ENCODE measurements at places on chromosomes 7 and 10.

- H3K27me3 ChIP-seq: no peaks in the 10 kb centered on the region
- H3K4me3 ChIP-seq: no peak overlapping the region
- no peaks in the 10 kb centered on the region for H3K36me3 ChIP-seq
- no peak overlapping the region for H3K27ac ChIP-seq
- H3K4me1 ChIP-seq: no peaks in the 10 kb centered on the region
Measured at GRCh38 chr10:51445588-51445987, 253.8 kb downstream of the CSTF2T start.

GRCh38 chr7:80775482-80775881 lies 137.0 kb downstream of the CD36 start:
- no peak overlapping the region for H3K4me3 ChIP-seq
- DNase-seq: no peak
- H3K27me3 ChIP-seq: no peaks in the 10 kb centered on the region
- H3K36me3 ChIP-seq: no peaks in the 10 kb centered on the region

GRCh38 chr7:129796186-129796775 lies 156.5 kb downstream of the UBE2H start:
- H3K27ac ChIP-seq: no peak overlapping the region
- no peak overlapping the region for H3K4me3 ChIP-seq
- H3K27me3 ChIP-seq: peaks cover 22% of the 10 kb centered on the region
- DNase-seq: no peak
- H3K36me3 ChIP-seq: no peaks in the 10 kb centered on the region

GRCh38 chr10:32377458-32378259 lies 30.7 kb upstream of the EPC1 start:
- peak overlapping the region; percentile 75 for H3K4me3 ChIP-seq
- H3K27me3 ChIP-seq: no peaks in the 10 kb centered on the region
- H3K27ac ChIP-seq: no peak overlapping the region
- DNase-seq: peak; percentile 8
- H3K36me3 ChIP-seq: no peaks in the 10 kb centered on the region

- H3K4me3 ChIP-seq: no peak overlapping the region
- H3K27me3 ChIP-seq: no peaks in the 10 kb centered on the region
- no peaks in the 10 kb centered on the region for H3K36me3 ChIP-seq
- H3K27ac ChIP-seq: no peak overlapping the region
- peaks cover 9% of the 10 kb centered on the region for H3K4me1 ChIP-seq
Measured at GRCh38 chr7:39357648-39358047, 208.6 kb upstream of the YAE1 start.

GRCh38 chr10:78433766-78434535 lies 400.3 kb downstream of the RPS24 start:
- no peak for DNase-seq
- H3K27me3 ChIP-seq: no peaks in the 10 kb centered on the region

DNA sequence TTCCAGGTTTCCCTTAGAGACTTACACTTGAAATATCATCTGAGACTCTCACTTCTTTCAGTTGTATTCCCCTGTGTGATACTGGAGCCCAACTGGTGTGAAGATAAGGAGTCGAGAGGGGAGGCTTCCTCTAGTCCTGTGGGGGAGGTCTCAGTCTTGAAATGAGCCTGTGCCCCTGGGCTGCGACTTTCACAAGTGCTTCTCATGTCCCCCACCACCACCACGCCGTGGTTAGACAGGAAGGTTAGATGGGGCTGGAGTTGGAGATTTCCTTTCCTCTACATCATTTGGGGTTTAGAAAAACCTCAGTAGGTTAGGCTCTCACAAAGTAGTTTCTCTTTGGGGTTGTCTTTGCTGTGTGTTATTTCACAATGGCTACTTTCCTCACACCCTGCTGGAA lies 25.6 kb upstream of the MKX start:
- no peak for DNase-seq
- H3K4me3 ChIP-seq: no peak overlapping the region
- peaks cover 3% of the 10 kb centered on the region for H3K4me1 ChIP-seq
- no peaks in the 10 kb centered on the region for H3K36me3 ChIP-seq
- no peak overlapping the region for H3K27ac ChIP-seq

DNA sequence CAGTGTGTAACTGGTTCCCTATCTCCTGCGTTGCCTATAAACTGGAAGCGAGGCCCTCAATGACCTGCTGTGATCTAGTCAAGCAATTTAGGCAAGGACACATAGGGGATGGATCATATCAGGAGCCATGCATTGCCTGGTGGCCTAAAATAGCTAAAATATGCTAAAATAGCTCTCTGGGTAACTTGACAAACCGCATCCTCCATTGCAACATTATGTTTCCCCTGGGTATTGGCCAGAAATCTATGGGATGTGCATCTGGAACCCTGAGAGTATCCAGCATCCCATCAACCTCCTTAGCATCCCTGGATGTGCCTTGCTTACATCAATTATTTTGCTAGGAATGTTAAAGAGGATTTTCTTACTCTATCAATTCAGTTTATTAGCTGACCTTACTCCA lies 91.7 kb upstream of the ADCY1 start:
- no peak overlapping the region for H3K27ac ChIP-seq
- peak overlapping the region; percentile 54 for H3K4me3 ChIP-seq
- no peaks in the 10 kb centered on the region for H3K36me3 ChIP-seq
- no peak for DNase-seq
- no peaks in the 10 kb centered on the region for H3K4me1 ChIP-seq

- DNase-seq: no peak
- H3K36me3 ChIP-seq: peaks cover 99% of the 10 kb centered on the region
- no peaks in the 10 kb centered on the region for H3K4me1 ChIP-seq
- no peak overlapping the region for H3K4me3 ChIP-seq
Measured at GRCh38 chr7:138903186-138903820, 77.9 kb downstream of the KIAA1549 start.

DNA sequence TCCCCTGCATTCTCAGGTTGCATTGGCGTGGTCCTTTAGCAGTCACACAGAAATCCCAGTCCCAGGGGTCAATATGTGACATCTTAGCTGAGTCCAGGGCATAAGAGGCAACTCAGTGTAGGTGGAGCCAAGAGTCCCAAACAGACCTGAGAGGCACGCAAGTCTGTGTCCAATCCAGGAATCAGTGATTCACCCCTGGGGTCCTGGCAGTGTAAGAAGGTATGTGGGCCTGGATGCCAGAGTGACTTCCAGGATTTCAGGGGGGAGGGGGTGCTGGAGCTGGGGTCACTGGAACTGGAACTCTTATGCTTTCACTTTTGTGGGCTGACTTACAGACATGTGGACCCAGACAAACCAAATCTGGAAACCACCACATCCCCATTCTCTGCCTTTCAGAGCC lies 26.8 kb downstream of the FRMPD2 start:
- H3K4me3 ChIP-seq: no peak overlapping the region
- no peak overlapping the region for H3K27ac ChIP-seq
- DNase-seq: no peak
- H3K27me3 ChIP-seq: no peaks in the 10 kb centered on the region
- H3K4me1 ChIP-seq: peaks cover 5% of the 10 kb centered on the region

GRCh38 chr7:8436965-8437364 lies 3.6 kb downstream of the NXPH1 start:
- peak; percentile 66 for DNase-seq
- H3K4me3 ChIP-seq: no peak overlapping the region
- no peak overlapping the region for H3K27ac ChIP-seq
- peaks cover 7% of the 10 kb centered on the region for H3K4me1 ChIP-seq
- no peaks in the 10 kb centered on the region for H3K36me3 ChIP-seq
- peaks cover 92% of the 10 kb centered on the region for H3K27me3 ChIP-seq

- H3K36me3 ChIP-seq: no peaks in the 10 kb centered on the region
- no peaks in the 10 kb centered on the region for H3K27me3 ChIP-seq
- H3K4me1 ChIP-seq: no peaks in the 10 kb centered on the region
- no peak overlapping the region for H3K4me3 ChIP-seq
- DNase-seq: no peak
Measured at GRCh38 chr7:93203496-93203895, 22.8 kb downstream of the HEPACAM2 start.

DNA sequence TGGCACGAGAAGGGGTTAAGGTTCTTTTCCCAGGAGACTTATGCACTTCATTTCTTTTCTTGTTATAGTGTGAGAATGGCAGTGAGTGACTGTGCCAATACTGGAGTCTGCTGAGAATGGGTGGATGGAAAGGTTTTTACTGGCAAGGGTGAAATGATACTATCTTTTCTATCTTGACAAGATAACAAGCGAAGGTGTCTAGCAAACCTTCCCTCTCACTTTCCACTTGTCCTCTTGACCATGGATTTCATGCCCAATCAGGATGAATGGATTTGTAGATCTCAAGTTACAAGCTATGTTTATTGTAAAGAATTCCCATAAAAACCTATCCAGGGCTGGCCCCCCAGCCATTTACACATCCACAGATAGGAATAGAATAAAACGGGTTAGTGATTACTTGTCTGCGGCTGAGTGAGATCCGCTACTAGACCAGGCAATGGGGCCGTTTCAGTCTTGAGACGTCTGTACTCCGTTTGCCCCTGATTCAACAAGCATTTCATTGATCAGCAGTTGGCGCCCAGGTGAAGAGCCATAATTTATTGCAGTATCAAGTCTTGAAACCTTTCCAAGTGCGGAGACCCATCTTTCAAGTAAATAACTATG lies 152.6 kb downstream of the PRKCQ start:
- DNase-seq: no peak
- no peak overlapping the region for H3K27ac ChIP-seq
- no peaks in the 10 kb centered on the region for H3K27me3 ChIP-seq

- H3K36me3 ChIP-seq: no peaks in the 10 kb centered on the region
- H3K4me1 ChIP-seq: no peaks in the 10 kb centered on the region
- DNase-seq: no peak
- H3K4me3 ChIP-seq: no peak overlapping the region
- H3K27ac ChIP-seq: no peak overlapping the region
- H3K27me3 ChIP-seq: no peaks in the 10 kb centered on the region
Measured at GRCh38 chr7:40536421-40536820, 401.6 kb downstream of the SUGCT start.

DNA sequence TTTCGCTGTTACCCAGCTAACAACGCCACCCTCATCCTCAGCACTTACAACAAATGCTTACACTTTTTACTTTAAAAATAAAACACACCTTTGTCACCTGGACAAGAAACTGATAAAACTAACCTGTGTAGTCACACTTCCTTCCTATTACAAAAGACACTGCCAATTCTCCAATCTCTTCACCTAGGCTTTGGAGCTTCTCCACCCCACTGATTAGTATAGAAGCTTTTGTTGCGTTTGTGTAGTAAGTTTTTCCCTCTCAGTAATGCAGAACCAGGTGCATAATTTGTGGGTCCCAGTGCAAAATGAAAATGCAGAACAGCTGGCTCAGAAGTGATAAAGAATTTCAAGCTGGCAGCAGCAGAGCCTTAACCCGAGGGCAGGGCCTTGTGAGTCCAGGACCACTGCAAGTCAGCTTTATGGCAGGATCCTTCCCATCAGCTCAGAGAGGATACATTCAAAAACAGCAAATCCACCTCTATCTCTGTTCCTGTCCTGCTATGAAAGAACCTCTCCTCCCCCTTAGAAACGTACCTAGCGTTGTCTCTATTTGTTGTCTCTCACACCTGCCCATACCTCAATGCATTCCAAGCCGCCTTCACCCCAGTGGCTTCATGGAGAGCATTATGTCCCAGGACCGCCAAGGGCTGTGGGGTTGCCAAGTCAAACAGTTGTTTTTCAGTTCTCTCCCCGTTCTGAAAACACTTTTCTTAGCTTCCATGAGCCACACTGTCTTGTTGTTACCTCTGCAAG lies 40.3 kb upstream of the EGFR start:
- peaks cover 1% of the 10 kb centered on the region for H3K4me1 ChIP-seq
- no peak for DNase-seq
- no peaks in the 10 kb centered on the region for H3K36me3 ChIP-seq
- H3K4me3 ChIP-seq: no peak overlapping the region
- H3K27ac ChIP-seq: no peak overlapping the region
- no peaks in the 10 kb centered on the region for H3K27me3 ChIP-seq

- H3K27me3 ChIP-seq: no peaks in the 10 kb centered on the region
- no peak overlapping the region for H3K27ac ChIP-seq
- no peaks in the 10 kb centered on the region for H3K4me1 ChIP-seq
Measured at GRCh38 chr7:92115821-92116220, 18.5 kb downstream of the CYP51A1 start.

- H3K4me1 ChIP-seq: no peaks in the 10 kb centered on the region
- DNase-seq: no peak
- H3K27ac ChIP-seq: no peak overlapping the region
- no peaks in the 10 kb centered on the region for H3K27me3 ChIP-seq
- no peak overlapping the region for H3K4me3 ChIP-seq
- H3K36me3 ChIP-seq: peaks cover 24% of the 10 kb centered on the region
Measured at GRCh38 chr7:2258661-2259365, 16.8 kb downstream of the NUDT1 start.

- H3K36me3 ChIP-seq: peaks cover 35% of the 10 kb centered on the region
- no peak for DNase-seq
- H3K27me3 ChIP-seq: no peaks in the 10 kb centered on the region
- no peak overlapping the region for H3K4me3 ChIP-seq
- H3K27ac ChIP-seq: no peak overlapping the region
Measured at GRCh38 chr7:5231811-5232484, 41.9 kb downstream of the WIPI2 start.

- no peaks in the 10 kb centered on the region for H3K36me3 ChIP-seq
- DNase-seq: no peak
- H3K27me3 ChIP-seq: no peaks in the 10 kb centered on the region
- peaks cover 8% of the 10 kb centered on the region for H3K4me1 ChIP-seq
- H3K4me3 ChIP-seq: no peak within 1 kb of the TSS
Measured at GRCh38 chr10:17951868-17952371, at the start of gene SLC39A12. SLC39A12 (plus strand) TSS chr10:17951918; CDS start chr10:17953277, 1,359 bp downstream.

GRCh38 chr10:30117812-30118501 lies 58.6 kb upstream of the JCAD start:
- DNase-seq: no peak
- no peaks in the 10 kb centered on the region for H3K36me3 ChIP-seq
- peaks cover 13% of the 10 kb centered on the region for H3K4me1 ChIP-seq
- no peaks in the 10 kb centered on the region for H3K27me3 ChIP-seq
- no peak overlapping the region for H3K4me3 ChIP-seq
- H3K27ac ChIP-seq: no peak overlapping the region

GRCh38 chr7:79979437-79979836 lies 155.2 kb upstream of the GNAI1 start:
- DNase-seq: no peak
- H3K4me3 ChIP-seq: no peak overlapping the region
- no peaks in the 10 kb centered on the region for H3K36me3 ChIP-seq
- H3K4me1 ChIP-seq: no peaks in the 10 kb centered on the region

DNA sequence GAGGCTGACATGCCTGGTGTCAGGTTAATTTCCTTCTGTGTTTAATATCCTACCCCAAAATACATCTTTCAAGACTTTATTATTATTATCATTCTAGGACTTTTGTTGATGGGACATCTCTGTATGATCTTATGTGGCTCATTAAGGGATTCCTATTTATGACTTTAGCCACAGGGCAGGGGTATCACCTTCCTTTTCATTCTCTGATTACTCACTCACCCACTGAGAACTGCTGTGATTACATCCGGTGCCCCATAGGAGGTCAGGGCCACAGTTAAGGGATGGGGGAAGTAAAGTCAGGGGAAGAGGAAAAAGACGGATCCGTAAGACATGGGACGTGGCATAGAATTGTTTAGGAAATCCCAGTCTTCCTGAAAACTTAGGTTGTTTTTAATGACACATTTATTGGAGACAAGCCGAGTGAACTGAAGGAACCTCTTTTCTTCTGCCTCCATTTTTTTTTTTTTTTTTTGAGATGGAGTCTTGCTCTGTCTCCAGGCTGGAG lies 61.0 kb upstream of the PITRM1 start:
- H3K36me3 ChIP-seq: no peaks in the 10 kb centered on the region
- peaks cover 11% of the 10 kb centered on the region for H3K4me1 ChIP-seq
- no peak for DNase-seq
- H3K4me3 ChIP-seq: no peak overlapping the region
- no peak overlapping the region for H3K27ac ChIP-seq
- H3K27me3 ChIP-seq: no peaks in the 10 kb centered on the region
